ENCODE measurements at places on chromosomes 7 and 10. TPM values are rescaled to one million over a fixed set of nuclear protein-coding genes. Genes with fewer than 3 reads are reported as not detected.

- peak; percentile 30 for DNase-seq
- H3K27ac ChIP-seq, result no peak overlapping the region
- no peaks in the 10 kb centered on the region for H3K36me3 ChIP-seq
- H3K27me3 ChIP-seq, result peaks cover 3% of the 10 kb centered on the region
- no peaks in the 10 kb centered on the region for H3K4me1 ChIP-seq
Observed at GRCh38 chr7:149790146-149790548, 16.8 kb upstream of the ZNF467 start.

The HPSE2 gene
- not detected for total RNA-seq

GRCh38 chr7:155457544-155458110, 302 bp upstream of the EN2 start:
- peaks cover 19% of the 10 kb centered on the region for H3K4me1 ChIP-seq
- DNase-seq, result no peak
- no peak overlapping the region for H3K4me3 ChIP-seq
- no peak overlapping the region for H3K27ac ChIP-seq
- H3K27me3 ChIP-seq, result peaks cover 69% of the 10 kb centered on the region
- H3K36me3 ChIP-seq, result no peaks in the 10 kb centered on the region

The AGR3 gene
- total RNA-seq, result not detected

The MBL2 gene
- not detected for total RNA-seq

DNA sequence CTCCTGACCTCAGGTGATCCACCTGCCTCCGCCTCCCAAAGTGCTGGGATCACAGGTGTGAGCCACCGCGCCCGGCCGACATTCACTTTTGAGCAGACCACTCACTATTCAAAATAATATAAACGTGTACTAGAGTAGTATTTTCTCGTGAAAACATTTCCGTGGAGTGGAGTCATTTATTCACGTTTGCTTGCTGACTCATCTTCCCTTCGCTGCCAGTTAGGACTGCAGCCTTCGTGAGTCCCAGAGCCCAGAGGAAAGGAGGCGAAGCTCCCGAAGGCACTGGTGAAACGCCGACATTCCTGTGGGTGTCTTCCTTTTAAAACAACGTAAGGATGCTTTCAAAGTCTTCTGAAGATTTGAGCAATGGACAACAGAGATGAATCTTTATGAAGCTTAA, 10.9 kb upstream of the INPP5A start:
- peaks cover under 1% of the 10 kb centered on the region for H3K4me1 ChIP-seq
- H3K27me3 ChIP-seq, result no peaks in the 10 kb centered on the region
- no peak overlapping the region for H3K27ac ChIP-seq
- no peak for DNase-seq
- H3K4me3 ChIP-seq, result no peak overlapping the region

DNA sequence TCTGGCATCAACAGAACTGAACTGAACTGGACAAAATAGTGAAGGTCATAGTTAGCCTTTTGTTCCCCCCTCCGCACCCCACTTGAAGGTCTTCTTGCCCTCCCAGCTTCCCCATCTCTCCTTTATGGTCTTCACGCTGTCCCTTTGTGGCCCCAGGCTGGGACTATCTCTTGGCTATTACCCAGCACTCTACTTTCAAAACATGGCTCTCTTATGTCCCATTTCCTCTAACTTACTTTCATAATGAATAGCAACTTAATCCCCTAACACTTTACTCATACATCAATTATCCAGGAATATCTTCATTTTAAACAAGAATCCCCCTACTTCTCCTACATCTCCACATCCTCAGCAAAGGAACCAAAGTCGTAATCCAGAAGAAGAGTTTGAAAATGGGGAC, 135.3 kb upstream of the ITGB1 start:
- no peaks in the 10 kb centered on the region for H3K27me3 ChIP-seq
- no peak for DNase-seq
- no peak overlapping the region for H3K27ac ChIP-seq
- H3K36me3 ChIP-seq, result no peaks in the 10 kb centered on the region
- H3K4me3 ChIP-seq, result no peak overlapping the region

The INHBA gene
- not detected for total RNA-seq

- H3K4me3 ChIP-seq, result no peak overlapping the region
- no peaks in the 10 kb centered on the region for H3K27me3 ChIP-seq
- no peaks in the 10 kb centered on the region for H3K4me1 ChIP-seq
Observed at GRCh38 chr10:75418293-75418692, 13.1 kb upstream of the LRMDA start.

DNA sequence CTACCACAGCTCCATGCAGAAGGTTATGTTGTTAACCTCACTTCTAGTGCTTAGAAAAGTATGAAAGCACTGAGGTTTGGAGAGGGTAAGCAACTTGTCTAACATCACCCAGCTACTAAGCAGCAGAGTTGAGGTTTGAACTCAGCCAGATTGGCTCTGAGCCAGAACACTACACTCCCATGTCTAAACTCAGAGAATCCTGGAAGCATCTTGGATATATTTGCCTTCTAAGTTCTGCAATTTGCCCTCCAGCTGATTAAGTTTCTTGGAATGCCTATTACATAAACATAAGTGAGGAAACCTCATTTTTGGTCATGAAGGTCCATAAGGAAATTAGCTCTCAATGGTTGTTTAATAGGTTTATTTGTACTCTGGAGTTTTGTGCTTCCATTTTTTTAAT, 78.1 kb upstream of the PHYHIPL start:
- H3K27ac ChIP-seq, result no peak overlapping the region
- H3K4me3 ChIP-seq, result no peak overlapping the region
- H3K27me3 ChIP-seq, result no peaks in the 10 kb centered on the region
- DNase-seq, result no peak

GRCh38 chr7:100488333-100489095, 4.8 kb downstream of the NYAP1 start:
- no peaks in the 10 kb centered on the region for H3K36me3 ChIP-seq
- H3K27ac ChIP-seq, result no peak overlapping the region
- H3K4me1 ChIP-seq, result peaks cover 12% of the 10 kb centered on the region
- no peaks in the 10 kb centered on the region for H3K27me3 ChIP-seq

- DNase-seq, result no peak
- H3K27ac ChIP-seq, result no peak overlapping the region
- no peaks in the 10 kb centered on the region for H3K36me3 ChIP-seq
- H3K4me3 ChIP-seq, result no peak overlapping the region
Observed at GRCh38 chr10:28444031-28444430, 88.9 kb upstream of the WAC start.

- no peaks in the 10 kb centered on the region for H3K27me3 ChIP-seq
- DNase-seq, result no peak
- H3K27ac ChIP-seq, result no peak overlapping the region
- no peaks in the 10 kb centered on the region for H3K36me3 ChIP-seq
- H3K4me3 ChIP-seq, result no peak overlapping the region
- H3K4me1 ChIP-seq, result no peaks in the 10 kb centered on the region
Observed at GRCh38 chr7:74404741-74405140, 49.0 kb upstream of the GTF2IRD1 start.

DNA sequence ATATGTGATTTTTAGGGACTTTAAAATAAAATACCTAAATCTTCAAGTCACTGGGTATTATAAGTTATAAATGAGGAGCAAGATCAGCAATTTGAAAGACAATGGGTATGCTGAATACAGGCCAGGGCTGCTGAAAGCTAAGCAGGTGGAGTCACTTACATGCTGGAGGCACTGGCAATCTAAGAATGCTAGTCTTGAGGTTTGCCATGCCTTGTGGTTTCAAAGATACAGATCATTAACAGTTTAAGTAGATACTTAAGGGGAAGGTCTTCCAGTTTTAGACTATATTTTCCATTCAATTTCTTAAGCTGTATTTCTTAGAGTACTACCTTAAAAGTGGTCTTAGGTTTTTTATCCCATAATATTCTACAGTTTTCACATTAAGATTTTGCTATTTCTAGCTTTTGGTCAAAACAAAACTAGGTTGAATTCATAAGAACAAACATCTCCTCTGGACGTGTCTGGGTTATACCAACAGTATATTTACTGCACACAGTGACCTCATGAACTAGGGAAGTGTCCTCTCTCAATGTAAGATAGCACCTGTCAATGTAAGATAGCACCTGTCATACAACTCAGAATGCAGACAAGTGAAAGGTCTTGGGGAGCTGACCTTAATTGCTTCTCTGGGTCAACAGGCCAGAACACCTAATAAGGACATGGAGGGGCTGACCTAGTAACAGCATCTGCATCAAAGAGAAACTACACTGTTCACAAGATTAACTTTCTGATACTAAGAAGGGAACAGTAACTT, 2.0 kb downstream of the SRI start:
- peaks cover 31% of the 10 kb centered on the region for H3K36me3 ChIP-seq
- DNase-seq, result peak; percentile 45
- H3K4me1 ChIP-seq, result peaks cover 9% of the 10 kb centered on the region
- H3K27ac ChIP-seq, result peak overlapping the region; percentile 87

DNA sequence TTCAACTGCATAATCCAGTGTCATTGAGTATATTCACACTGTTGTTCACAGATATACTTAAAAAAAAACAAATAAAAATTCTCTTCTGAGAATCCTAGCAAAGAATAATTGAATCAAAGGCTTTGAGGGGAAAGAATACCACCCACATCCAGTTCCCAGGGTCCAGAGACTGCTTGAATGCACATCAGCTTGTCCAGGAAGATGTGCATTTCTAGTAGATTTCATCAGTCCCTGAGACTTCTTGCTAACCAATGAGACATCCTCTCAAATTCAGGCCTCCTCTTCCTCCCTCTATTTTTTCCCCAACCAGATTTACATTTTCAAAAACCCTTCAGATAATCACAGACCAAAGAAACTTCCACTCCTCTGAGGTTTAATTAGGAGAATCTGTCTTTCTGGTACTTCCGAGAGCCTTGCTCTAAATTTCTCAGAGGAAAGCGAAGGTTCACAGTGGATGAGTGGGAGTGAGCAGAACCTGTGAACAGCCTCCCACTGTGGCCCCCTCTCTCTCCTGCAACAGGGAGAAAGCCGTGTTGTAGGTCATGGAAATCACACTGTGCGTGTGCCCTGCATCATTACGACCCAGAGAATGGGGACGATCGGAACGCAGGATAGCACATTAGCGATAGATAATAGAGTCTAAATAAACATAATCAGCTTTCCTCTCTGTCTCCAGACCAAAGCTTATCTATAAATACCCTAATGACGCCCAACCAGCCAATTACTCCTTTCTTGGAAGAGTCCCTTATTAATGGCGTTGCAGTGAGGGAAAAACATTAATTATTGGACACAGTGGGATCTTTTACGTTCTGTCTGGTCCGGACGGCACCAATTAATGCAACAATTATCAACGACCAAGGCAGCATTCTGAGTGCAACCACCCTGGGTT, 212.5 kb downstream of the EMX2 start:
- no peak overlapping the region for H3K27ac ChIP-seq
- no peak overlapping the region for H3K4me3 ChIP-seq
- no peaks in the 10 kb centered on the region for H3K4me1 ChIP-seq
- no peaks in the 10 kb centered on the region for H3K36me3 ChIP-seq
- DNase-seq, result no peak
- no peaks in the 10 kb centered on the region for H3K27me3 ChIP-seq

DNA sequence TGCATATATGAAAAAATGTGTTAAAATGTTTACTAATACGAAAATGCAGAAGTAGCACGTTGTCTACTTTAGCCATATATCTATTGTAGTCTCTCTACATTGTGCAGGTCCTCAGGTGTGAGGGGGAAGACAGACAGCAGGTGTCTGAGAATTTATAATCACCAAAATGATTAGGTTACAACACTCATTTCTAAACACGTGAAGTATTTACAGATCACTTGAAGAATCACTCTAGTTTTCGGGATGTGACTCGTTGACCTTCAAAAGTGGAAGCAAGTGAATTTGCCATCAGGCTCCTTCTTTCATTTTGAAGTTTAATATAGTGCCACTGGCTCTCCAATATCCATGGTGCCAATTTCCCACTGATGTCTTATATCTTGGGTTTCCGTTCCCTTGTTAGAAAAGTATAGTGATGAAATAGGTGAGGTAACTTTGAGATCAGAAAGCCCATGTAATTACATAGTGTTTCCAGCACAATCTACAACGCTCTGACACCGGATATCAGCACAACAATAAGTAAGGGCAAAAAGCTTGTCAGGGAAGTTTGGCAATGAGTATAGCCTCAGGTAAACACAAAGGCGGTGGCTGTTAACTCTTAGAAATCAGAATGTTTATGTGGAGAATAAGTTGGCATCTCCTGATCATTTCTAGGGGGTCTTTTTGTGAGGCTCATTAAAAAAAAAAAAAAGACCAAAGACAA, 57.5 kb upstream of the SP4 start:
- no peaks in the 10 kb centered on the region for H3K4me1 ChIP-seq
- H3K4me3 ChIP-seq, result no peak overlapping the region
- H3K27me3 ChIP-seq, result no peaks in the 10 kb centered on the region
- no peak for DNase-seq
- no peak overlapping the region for H3K27ac ChIP-seq

GRCh38 chr7:2084331-2084730, 148.4 kb downstream of the MAD1L1 start:
- no peak overlapping the region for H3K27ac ChIP-seq
- DNase-seq, result peak; percentile 45
- H3K4me1 ChIP-seq, result peaks cover 31% of the 10 kb centered on the region
- no peak overlapping the region for H3K4me3 ChIP-seq
- H3K27me3 ChIP-seq, result no peaks in the 10 kb centered on the region

DNA sequence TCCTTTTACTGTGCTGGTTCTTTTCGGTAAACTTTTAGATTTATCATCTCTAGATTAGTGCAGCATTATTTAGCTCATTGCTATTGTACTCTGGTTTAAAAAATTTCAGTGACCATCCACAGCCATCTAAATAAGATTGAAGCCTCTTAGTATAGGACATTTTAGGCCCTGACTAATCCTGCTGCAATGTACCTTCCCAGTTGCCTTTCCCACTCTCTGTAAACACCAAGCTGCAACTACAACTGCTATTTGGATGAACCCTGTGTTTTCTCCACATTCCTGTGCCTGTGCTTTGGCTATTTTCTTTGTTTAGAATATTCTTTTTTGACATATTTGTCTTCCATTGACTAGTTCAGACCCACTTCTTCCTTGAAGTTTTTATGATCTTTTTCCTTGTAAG, 314.6 kb downstream of the AUTS2 start:
- peaks cover 7% of the 10 kb centered on the region for H3K4me1 ChIP-seq
- no peak for DNase-seq
- no peak overlapping the region for H3K4me3 ChIP-seq
- no peaks in the 10 kb centered on the region for H3K36me3 ChIP-seq

- no peaks in the 10 kb centered on the region for H3K4me1 ChIP-seq
- peak overlapping the region; percentile 3 for H3K4me3 ChIP-seq
- no peaks in the 10 kb centered on the region for H3K27me3 ChIP-seq
- no peak for DNase-seq
- H3K36me3 ChIP-seq, result no peaks in the 10 kb centered on the region
Observed at GRCh38 chr10:48684463-48684791, 246 bp upstream of the WDFY4 start.

The PPP3CB gene
- total RNA-seq, result 41.2 TPM

All from natural killer cell (primary cell).